ENCODE measurements at places on chromosomes 2 and 18.

DNA sequence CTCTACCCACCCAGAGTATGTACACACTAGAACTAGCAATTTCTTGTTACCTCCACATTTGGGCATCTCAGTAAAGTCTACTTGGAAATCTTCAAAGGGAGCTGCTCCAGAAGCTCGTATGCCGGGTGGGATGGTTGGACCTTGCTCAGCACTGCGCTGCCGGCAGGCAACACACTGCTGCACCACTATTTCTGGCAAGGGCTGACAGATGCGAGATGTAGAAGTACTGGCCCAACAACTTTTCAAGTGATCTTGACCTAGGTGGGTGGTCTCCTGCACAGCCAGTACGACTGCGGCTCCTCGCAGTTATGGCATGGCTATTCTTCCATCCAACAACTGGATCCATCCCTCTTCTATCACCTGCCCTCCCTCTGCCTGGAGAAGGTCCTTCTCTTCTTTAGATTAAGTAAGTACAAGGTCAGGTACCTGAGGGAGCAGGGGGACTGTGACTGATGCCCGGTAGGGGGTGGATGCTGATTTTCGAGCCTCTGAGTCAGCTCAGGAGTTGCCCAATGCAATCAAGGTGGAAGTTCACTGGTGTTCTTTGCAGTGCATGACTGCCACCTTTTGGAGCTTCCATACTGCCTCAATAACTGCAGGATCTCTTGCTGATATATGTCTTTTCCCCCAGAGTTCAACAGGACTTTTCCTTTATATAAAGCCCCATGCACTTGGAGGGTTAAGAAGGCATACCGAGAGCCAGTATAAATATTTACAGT, 100.4 kb upstream of the SLC1A4 start:
- no peak for DNase-seq

DNA sequence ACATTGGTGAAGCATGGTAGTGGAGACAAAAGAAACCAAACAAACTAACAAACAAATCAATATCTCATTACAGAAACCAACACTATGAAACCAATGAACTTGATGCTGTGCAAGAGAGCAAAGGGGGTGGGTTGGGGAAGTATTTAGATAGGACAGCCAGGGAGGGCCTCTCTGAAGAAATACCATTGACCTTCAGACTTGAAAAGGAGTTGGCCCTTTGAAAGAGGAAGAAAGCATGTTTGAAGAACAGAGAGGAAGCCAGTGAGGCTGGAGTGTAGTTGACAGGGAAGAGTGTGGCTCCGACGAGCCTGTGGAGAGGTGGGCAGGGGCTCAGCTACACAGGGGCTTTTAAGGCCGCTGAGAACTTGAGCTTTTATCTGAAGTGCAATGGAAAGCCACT, 151.0 kb upstream of the GATA6 start:
- DNase-seq, result no peak

- no peak for DNase-seq
Measured at GRCh38 chr2:36634981-36635597, 37.1 kb upstream of the FEZ2 start.

DNA sequence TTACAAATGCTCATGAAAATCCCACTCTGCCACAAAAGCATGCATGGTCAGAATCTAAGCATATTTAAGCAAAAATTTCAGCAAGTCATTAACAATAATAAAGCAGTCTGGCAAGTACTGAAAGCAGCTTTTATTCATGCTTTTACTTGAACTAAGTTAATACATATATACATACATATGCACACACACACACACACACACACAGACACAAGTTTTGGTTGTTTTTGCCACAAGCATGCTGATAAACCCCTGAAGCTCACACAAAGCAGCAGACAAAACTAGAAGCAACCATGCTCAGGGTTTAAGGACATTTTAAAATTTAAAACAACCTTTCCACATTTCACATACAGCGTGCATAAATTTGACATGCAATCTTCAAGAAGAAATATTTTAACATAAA, 819.1 kb upstream of the FSHR start:
- DNase-seq, result no peak

DNA sequence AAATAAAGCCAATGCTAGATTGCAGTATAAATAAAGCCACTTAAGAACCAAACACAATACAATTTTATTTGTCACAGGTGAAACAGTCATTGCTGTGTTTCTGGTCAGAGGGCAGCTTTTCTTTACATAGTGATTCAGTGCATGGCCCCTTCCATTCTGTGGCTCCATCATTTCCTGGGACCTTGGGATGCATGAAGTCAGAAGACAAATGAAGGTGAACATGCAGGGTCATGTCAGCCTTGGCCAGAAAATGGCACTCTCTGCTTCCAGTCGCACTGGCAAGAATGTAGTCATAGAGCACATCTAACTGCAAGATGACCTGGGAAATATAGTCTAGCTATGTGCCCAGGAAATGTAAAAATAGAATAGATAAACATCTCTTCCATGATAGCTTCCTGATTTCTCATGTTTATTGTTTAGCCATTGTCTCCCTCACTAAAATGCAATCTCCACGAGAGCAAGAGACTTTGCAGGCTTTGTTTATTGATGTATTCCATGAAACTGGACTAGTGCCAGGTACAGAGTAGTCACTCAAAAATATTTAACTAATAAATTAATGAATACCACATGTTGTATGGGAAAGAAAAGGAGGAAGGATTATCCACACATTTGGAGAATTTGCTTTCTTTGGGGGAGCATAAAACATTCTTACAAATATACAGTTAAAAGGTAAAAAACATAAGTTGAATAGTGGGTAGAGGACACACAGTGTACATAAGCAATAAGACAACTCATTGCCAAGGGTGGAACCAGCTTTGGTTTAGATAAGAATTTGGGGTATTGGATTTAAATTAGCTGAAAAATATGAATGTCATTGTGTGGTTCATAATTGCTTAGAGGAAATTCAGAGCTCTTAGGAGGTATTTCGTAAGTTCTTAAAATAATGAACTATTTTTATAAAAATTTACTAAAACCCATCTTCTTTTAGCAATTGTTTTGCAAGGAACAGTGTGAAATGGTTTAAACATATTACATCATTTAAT, 343.8 kb downstream of the PID1 start:
- DNase-seq, result no peak

- no peak for DNase-seq
Measured at GRCh38 chr18:13559754-13560153, 166.6 kb downstream of the FAM210A start.

GRCh38 chr18:58268849-58269248, 224.8 kb downstream of the NEDD4L start:
- no peak for DNase-seq
